ENCODE measurements at places on chromosomes 5 and 9. TPM values are rescaled to one million over a fixed set of nuclear protein-coding genes. Genes with fewer than 3 reads are reported as not detected.

The ZDHHC11B gene
- total RNA-seq, result not detected

The GNAQ gene
- 18.6 TPM for total RNA-seq

The COL15A1 gene
- 11.3 TPM for total RNA-seq

The GPR150 gene
- 1.0 TPM for total RNA-seq

The NINJ1 gene
- 68.3 TPM for total RNA-seq

The CMYA5 gene
- 0.26 TPM for total RNA-seq

The PDGFRB gene
- 136 TPM for total RNA-seq

The RORB gene
- 3.1 TPM for total RNA-seq

The UAP1L1 gene
- total RNA-seq, result 5.7 TPM

The ANKRD20A1 gene
- not detected for total RNA-seq

The NRG2 gene
- not detected for total RNA-seq

The MAP1B gene
- total RNA-seq, result 58.9 TPM

The STKLD1 gene
- total RNA-seq, result 0.13 TPM

The DOK3 gene
- 1.5 TPM for total RNA-seq

The CCNJL gene
- total RNA-seq, result 4.4 TPM

The CDC25C gene
- 11.1 TPM for total RNA-seq

The PITX1 gene
- 3.2 TPM for total RNA-seq

The OMD gene
- total RNA-seq, result not detected

The CDC20B gene
- total RNA-seq, result under 0.01 TPM

The TNFSF8 gene
- total RNA-seq, result not detected

The TMC1 gene
- total RNA-seq, result not detected

The ZNF484 gene
- 10.3 TPM for total RNA-seq

The PIP5K1B gene
- not detected for total RNA-seq

The F2RL1 gene
- total RNA-seq, result 125 TPM

The NSG2 gene
- not detected for total RNA-seq

The PCDHB12 gene
- 0.08 TPM for total RNA-seq

The ACOT12 gene
- total RNA-seq, result not detected

The SPATA31E1 gene
- total RNA-seq, result not detected

The OBP2B gene
- total RNA-seq, result not detected

The SGCD gene
- total RNA-seq, result 7.0 TPM
